ENCODE measurements at places on chromosomes 4 and X.

- DNase-seq, result no peak
Measured at GRCh38 chrX:105526431-105526830, 295.9 kb upstream of the NRK start.

GRCh38 chrX:65536291-65536690, 1.7 kb upstream of the LAS1L start:
- DNase-seq, result no peak

GRCh38 chr4:169254546-169254983, 16.2 kb downstream of the SH3RF1 start:
- no peak for DNase-seq

DNA sequence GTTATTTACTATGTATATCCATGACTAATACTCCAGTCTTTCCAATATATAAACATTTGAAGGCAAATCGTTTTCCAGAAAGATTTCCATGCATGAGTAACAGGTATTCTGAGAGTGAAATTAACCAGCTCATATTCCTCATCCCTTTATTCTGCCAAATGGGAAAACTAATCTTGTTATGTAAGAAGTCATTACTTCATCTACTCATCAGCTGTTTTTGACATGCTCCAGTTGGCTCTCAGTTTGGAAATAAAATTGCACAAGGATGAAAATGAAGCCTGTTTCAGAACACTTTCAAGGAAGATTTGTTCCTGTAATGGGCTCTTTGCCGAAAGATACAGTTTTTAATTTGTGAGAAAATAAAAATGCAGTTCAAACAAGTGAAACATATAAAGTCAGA, 121.9 kb downstream of the KCTD8 start:
- DNase-seq, result no peak

- no peak for DNase-seq
Measured at GRCh38 chr4:99886146-99886545, 8.1 kb downstream of the LAMTOR3 start.

GRCh38 chr4:7679406-7680040, 244.8 kb upstream of the PSAPL1 start:
- no peak for DNase-seq

DNA sequence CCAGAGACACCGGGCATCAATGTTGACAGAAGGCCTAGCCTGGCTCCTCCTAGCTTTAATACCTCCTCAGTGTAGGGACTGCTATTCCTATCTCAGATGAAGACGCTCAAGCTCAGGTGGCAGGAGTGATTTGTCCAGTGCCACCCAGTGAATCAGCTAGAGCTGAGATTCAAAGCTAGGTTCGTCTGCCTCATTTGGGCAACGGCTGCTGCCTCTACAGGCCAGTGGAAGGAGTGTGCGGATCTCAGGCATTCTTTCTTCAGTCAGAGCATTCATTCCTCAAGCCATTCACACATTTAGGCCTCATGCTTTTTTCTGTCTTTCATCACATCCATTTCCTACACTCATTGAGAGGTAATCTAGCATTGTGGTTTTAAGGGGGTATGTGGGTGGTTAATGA, 7.3 kb downstream of the TSR2 start:
- DNase-seq, result peak; percentile 7

GRCh38 chrX:49845701-49846403, 16.7 kb downstream of the PAGE4 start:
- DNase-seq, result no peak

- no peak for DNase-seq
Measured at GRCh38 chr4:4254666-4255065, 6.6 kb upstream of the TMEM128 start.

DNA sequence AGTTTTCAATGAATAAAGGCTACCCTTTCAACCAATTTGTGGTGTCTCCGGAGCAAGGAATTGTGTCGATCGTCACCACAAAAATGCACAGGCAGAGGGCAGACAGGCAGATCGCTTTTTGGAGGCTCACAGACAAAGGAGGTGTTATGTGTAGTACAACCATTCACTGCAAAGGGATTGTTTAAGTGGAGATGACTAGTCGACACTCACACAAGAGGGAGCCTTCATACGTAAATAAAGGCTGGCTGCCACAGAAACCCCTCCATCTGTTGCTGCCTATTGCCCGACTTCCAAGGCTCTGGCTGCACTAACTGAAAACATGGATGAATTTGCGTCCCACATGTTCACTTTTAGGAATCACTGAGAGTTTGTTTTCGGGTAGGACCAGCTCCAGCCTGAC, 281.1 kb downstream of the NKX6-1 start:
- DNase-seq, result no peak

- no peak for DNase-seq
Measured at GRCh38 chr4:54014666-54015160, 49.7 kb downstream of the CHIC2 start.

GRCh38 chr4:83238393-83239248, 46.0 kb downstream of the COQ2 start:
- DNase-seq, result no peak

GRCh38 chr4:85512446-85513205, 37.7 kb downstream of the ARHGAP24 start:
- no peak for DNase-seq

DNA sequence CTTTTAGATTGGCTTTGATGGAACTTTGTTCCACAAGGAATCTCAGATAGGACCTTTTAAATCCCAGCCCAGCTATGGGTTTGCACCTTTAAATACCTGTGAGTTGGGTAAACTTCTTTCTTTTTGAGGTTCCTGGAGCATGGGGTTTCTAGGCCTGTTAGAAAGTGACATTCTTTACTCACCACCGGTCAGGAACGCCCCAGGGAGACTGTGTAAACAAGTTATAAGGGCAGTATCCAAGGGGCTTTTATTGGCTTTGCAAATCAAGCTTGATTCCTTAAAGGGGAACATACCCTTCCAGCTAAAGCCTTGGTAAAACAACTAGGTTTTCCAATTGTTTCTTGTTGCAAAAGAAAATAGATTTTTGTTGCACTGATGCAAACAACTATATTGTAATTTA, 93.4 kb downstream of the TENT5D start:
- DNase-seq, result no peak

DNA sequence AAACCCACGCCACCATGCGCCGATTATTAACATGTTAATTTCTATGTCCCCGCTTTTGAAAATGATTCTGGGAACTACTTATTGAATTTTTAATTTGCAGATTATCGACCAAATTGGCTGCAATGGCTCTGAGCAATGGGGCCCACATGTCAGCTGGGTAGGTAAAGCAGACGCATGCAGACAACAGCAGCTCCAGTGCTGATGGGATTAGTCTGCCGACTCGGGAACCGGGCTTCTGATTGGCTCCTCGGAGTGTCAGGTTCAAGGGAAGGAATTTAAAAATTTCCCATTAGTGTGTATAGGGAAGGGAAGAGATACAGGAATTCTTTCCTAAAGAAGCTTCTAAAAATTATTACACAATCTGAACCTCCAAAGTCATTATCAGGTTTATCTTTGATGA, 77.4 kb upstream of the PPARGC1A start:
- DNase-seq, result no peak

DNA sequence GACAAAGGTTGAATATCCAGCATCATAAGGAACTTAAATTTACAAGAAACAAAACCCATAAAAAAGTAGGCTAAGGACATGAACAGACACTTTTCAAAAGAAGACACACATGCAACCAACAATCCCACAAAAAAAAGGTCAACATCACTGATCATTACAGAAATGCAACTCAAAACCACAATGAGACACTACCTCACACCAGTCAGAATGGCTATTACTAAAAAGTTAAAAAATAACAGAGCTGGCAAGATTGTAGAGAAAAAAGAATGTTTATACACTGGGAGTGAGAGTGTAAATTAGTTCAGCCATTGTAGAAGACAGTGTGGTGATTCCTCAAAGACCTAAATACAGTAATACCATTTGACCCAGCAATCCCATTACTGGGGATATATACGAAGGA, 474.7 kb downstream of the TRIML1 start:
- DNase-seq, result no peak
